ENCODE measurements at places on chromosomes 11 and 22. TPM values are rescaled to one million over a fixed set of nuclear protein-coding genes. Genes with fewer than 3 reads are reported as not detected.

PEX16 gene
- total RNA-seq = 65.2 TPM

GSTT2 gene
- not detected for total RNA-seq

CYP2D6 gene
- 4.5 TPM for total RNA-seq

HTR3B gene
- not detected for total RNA-seq

- H3K27me3 ChIP-seq = peaks cover 5% of the 10 kb centered on the region
- no peak overlapping the region for H3K4me3 ChIP-seq
- no peaks in the 10 kb centered on the region for H3K4me1 ChIP-seq
- no peak for DNase-seq
- H3K36me3 ChIP-seq = no peaks in the 10 kb centered on the region
- H3K27ac ChIP-seq = no peak overlapping the region
These were observed 82.9 kb upstream of the ARHGAP20 start for GRCh38 chr11:110795112-110795624.

DNA sequence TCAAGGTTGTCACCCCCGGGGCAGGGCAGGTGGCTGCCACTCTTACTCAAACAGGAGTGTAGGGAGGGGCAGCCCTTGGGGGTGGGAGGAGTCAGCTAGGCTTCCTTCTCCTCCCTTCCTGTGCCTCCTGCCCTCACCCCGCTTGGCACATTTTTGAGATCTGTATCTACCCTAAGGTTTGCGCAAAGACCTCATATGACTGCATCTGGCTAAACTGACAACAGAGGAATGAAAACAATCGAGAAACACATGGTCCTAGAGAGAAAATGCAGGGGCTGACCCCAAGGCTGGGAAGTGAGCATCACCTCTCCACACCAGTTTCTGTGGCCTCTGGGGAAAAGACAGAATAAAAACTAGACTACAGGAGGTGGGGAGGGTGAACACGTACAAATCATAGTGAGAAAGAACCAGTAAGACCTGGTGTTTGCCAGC is 28.1 kb downstream of the IGSF9B start:
- no peaks in the 10 kb centered on the region for H3K27me3 ChIP-seq
- DNase-seq = peak; percentile 40
- peaks cover 17% of the 10 kb centered on the region for H3K36me3 ChIP-seq
- peaks cover 29% of the 10 kb centered on the region for H3K4me1 ChIP-seq

Measured in T-cell (primary cell).